NCI-H524 (cell line): ENCODE measurements at places on chromosomes 1 and 21.

DNA sequence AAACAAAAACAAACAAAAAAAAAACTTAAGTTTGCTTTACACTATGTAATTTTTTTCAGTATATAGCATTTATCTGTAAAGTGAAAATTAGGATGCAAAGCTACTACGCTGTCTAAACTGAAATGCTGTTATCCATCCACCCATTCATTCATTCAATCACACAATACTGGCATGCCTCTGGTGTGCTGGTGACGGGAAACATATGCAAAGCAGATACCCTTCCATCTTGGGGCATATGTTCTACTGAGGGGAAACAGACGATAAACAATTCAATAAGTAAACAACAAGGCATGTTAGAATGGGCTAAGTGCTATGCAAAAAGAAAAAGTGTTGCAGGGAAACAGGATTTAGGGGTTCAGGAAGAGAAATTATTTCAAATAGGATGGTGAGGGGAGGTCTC lies 3.2 kb downstream of the CLSTN1 start:
- no peak for DNase-seq

DNA sequence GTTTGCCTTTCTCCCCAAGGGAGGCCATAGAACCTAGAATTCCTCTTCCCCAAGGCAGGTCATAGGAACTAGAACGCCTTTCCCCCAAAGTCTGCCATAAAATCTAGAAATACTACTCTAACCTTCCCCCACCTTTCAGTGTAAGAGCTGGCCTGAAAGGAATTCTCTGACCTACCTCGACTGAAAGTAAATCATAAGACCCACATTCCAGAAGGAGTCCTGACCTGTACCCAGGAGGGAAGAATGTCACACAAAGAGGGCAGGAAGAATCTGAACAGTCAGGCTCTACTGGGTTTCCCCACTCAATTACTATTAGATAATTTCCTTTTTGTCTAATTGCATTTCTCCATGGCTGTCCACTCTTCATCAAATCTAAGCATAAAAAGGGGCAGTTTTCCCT lies 5.7 kb upstream of the ATG4C start:
- no peak for DNase-seq

GRCh38 chr1:40772146-40772955 lies 11.2 kb upstream of the KCNQ4 start:
- DNase-seq: no peak

GRCh38 chr21:27086630-27087029 lies 119.7 kb upstream of the ADAMTS5 start:
- DNase-seq: no peak

DNA sequence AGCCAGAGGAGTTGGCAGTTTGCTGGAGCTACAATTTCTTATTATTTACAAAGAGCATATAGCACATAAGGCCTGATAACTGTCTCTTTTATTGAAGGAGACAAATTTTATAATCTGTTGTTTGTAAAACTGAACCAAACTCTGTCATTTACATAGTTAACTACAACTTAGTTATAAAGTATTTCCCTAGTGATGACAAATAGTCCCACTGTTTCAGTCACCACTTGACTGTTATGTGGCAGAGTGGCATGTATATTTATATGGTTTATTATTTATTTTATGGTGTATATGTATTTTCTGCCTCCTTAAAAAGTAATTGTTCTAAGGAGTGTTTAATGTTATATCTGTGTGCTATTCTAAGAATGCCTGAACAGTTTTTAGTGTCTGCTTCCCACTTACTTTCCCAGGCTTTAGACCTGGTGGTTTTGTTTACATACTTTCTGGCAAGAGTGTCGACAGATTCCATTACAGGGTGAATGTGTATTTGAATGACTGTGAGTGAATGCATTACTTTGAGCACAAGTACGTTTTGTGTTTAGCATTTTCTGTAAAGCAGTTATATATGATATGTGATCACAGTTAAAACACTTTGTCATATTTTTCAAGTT lies 10.0 kb downstream of the TSEN15 start:
- DNase-seq: no peak

DNA sequence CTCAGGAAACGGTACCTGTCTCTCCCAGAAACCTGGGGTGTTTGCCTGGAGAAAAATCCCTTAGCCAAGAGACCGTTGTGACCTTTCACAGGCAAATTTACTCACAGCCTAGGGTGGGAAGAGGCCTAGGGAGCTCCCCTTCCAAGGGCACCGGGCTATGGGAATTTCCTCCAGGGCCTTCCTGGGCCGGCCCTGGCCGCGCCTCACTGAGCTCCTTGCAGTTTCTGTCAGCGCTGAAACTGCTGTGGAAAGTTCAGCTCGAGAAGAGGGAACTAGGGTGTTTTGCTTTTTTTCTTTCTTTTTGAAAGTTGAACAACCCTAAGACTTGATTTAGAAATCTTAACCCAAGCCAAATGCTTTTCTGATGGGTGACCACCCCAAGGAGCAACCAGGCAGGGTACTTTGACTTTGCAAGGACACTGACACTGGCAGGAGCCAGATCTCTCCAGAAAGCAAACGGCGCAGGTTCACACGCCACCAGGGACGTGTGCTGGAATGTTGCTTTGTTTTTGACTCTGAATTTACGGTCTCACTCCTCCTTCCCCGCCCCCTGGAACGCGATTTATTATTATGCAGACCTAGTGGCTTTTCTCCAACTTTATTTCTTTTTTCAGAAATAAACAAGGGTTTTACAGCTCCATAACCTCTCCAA lies 229.6 kb upstream of the JUN start:
- no peak for DNase-seq

DNA sequence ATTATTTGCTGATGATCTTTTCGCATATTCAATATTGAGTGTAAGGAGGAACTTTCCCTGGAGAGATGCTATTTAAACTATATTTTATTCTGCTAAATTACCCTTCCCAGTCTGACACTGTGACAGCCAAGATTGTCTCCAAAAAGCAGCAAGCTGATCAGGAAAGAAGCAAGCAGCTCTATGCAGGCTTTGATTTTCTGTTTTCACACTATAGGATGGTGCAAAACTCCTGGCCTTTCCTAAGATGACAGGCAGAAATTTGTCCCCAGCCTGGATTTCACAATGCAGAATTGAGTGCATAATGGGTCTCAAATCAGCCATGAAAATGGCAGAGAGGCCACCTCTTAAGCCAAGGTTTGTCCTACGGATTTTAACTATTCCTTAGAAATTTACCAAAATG lies 1.1 kb downstream of the SGIP1 start:
- no peak for DNase-seq

DNA sequence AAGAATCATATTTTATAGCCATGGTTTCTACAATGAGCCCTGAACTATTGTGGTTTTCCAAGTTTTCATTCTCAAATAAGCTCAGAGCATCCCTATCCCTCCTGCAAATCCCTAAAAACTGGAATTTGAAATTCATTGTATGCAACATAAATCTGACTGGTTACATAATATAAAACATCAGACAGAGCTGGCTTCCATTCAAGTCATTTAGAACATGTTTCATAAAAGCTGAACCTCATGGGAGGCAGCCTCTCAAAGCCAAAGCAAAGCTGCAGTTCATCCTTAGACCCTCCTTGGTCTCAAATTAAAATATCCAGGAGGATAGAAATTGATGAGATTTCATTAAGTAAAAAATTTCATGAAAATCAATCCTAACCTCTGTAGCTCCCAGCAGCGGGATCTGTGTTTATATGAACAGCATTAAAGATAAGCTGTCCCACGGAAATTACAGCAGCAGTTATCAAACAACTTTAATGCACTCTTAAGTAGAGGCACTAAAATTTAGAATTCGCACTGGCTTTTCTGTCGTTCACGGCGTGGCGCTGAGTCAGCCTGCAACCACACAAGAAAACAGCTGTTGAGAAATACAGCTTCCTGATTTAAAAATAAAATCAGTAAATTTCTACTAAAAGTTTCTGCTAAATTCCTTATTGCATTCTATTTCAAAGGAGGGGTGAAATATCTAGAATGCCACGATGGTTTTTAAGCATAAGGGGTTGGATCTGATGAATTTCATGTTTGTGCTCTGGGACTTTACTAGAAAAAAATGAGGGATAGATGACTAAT lies 99.9 kb upstream of the TIAM1 start:
- DNase-seq: no peak

DNA sequence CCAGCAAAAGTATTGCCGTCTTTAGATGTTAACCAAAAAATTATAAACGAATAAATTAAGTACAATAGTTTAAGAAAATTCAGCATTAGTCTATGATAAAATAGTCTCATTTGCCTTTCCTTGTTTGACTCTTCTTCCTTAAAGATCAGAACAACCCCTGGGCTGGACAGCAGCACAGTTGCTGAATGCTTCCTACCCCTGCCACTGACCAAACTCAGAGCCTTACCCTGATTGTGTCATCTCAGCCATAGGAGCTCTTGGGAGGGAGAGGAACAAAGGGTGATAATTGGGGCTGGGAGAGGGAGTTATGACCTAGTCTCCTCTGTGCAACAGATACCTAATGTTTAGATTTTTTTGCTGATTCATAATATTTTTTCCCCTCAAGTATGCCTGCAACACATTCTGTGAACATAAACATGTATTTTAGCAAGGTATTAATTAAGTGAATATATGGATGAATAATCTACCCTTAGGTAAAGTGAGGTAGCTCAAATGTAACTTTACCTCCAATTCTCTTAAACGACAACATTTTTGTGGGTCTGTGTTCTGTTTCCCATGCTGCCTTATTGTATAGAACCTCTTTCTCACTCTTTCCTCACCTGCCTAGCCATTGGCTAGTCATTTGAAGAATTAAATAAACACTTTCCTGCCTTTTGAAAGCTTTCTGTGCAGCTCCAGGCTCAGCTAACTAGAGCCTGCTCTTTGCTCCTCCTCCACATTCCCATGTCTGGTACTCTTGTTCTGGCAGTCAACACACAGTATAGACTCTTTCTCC lies 46.1 kb downstream of the FGGY start:
- DNase-seq: no peak

- no peak for DNase-seq
These were observed 60.8 kb upstream of the RALGPS2 start for GRCh38 chr1:178664278-178664677.

- no peak for DNase-seq
These were observed 128.5 kb upstream of the GALNT2 start for GRCh38 chr1:229938551-229938950.
